Suppressor macrophage treated with lipopolysaccharide for 4 hours (primary cell): ENCODE measurements at places on chromosomes 7 and 10.

DNA sequence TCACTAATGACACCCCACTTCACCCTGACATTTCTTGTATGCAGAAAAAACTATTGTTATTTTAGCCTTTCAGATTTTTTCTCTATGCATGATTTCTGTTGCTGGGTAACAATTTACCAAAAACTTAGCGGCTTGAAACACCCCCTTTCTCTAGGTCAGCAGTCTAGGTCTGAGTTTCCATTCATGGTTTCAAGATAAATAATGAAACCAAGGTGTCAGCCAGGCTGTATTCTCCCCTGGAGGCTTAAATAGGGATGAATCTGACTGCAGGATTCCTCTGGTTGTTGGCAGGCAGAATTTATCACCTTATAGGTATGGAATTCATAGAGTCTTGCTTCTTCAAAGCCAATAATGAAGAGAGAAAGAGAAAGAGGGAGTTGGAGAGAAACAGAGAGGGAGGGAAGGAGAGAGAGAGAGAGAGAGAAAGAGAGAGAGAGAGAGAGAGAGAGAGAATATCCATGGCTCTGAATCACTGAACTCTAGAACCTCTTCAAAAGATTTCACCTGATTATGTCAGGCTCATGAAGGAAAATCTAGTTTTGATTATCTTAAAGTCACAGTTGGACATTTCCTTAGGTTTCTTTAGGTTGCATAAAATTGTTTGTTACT is 1224.6 kb upstream of the LRRTM3 start:
- no peak for DNase-seq

GRCh38 chr7:117809958-117810357 is 63.3 kb downstream of the CTTNBP2 start:
- no peak for DNase-seq

- DNase-seq, result peak; percentile 52
Measured at GRCh38 chr7:98168181-98168903, 42.9 kb upstream of the BHLHA15 start.

DNA sequence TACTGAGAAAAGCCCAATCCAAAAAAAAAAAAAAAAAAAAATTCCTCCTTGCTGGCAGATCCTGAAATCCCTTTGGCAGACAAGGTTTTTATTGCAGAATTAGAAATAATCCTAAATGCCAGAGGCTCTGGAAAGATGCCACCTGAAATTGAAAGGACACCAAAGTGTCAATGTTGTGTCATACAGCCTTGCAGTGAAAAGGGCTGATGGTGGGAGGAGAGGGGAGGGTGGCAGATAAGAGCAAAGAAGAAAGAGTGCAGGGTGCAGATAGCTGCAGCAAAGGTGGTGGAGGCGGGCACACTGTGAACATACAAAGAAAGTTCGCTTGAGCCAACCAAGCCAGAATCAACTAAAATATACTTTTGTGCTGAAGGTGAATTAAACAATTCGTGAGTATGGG is 8.2 kb upstream of the OPTN start:
- no peak for DNase-seq

- no peak for DNase-seq
Measured at GRCh38 chr7:46834921-46835320, 747.0 kb downstream of the TNS3 start.

DNA sequence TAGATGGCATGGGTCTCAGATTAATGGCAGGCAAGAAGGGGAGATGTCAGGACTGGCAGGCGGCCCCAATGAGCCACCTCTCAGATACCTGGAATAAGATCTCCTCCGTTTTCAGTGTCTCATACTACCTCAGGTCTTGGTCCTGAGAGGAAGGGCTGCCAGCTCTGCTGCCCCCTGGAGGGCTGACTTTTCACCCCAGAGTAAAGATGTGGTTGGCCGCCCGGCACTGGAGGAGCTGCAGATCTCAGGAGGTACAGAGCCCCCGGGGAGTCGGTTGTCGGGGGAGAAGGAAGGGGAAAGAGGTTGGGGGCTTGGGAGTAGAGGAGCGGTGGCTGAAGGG is 642 bp upstream of the COL13A1 start:
- DNase-seq, result peak; percentile 49

DNA sequence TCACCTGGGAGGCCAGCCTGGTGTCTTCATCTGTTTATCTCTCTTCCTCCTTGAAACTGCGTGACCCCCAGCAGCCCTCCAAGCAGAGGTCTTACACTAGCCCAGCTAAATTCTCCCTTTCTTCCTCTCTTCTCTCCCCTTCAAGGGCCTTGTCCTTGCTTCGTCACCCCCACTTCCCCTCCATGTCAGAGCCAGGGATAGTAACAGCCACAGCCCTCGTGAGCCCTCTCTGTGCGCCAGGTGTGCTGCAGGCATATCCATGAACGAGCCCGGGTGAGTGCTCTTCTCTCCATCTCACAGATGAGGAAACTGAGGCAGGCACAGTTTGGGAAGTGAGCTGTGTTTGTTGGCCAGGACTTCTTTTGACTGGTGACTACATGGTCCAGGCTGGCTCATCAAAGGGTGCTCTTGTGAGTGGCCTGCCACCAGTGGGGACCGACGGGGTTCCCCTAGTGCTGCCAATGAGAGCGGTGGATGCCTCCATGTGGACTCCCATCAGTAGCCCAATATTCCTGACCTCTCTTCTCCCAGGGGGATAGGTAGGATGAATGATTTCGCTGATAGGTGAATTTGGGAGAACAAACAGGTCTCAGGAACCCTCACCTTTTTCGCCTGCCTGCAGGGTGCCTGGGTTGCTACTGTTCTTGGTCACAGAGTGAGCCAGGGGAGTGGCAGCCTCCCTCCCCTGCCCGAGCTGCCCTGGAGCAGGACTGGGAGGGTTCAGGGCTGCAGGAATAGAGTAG is 38.1 kb downstream of the ADRA2A start:
- no peak for DNase-seq

- DNase-seq, result no peak
Measured at GRCh38 chr10:124267231-124267885, 151.4 kb downstream of the OAT start.

DNA sequence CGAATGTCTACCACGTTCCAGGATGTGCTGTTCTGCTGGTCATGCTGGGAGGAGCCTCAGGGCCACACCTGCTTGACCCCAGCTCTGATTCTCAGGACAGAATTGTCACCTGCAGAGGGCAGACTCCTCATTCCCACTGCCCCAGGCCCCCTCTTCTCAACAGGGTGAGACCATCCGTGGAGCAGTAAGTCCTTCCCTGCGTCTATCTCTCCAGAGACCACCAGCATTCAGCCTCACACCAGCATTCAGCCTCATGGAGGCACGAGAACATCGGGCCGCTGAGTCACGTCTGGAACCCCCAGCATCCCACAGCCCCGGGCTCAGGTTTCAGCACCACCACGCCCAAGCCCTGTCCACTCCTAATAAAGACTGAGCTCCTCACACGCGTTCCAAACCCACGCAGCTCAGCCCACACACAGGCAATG is 273.4 kb downstream of the DIP2C start:
- no peak for DNase-seq

- no peak for DNase-seq
Measured at GRCh38 chr7:141016349-141016748, 1.6 kb upstream of the MRPS33 start.

DNA sequence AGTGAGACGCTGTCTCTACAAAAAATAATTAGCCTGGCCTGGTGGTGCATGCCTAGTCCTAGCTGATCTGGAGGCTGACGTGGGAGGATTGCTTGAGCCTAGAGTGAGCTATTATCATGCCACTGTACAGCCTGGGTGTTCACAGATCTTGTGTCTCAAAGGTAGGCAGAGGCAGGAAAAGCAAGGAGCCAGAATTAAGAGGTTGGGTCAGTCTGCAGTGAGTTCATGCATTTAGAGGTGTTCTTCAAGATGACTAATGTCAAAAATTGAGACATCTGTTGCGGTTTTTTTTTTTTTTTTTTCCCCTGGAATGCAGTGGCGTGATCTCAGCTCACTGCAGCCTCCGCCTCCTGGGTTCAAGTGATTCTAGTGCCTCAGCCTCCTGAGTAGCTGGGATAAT is 5.4 kb downstream of the PPIA start:
- DNase-seq, result no peak

DNA sequence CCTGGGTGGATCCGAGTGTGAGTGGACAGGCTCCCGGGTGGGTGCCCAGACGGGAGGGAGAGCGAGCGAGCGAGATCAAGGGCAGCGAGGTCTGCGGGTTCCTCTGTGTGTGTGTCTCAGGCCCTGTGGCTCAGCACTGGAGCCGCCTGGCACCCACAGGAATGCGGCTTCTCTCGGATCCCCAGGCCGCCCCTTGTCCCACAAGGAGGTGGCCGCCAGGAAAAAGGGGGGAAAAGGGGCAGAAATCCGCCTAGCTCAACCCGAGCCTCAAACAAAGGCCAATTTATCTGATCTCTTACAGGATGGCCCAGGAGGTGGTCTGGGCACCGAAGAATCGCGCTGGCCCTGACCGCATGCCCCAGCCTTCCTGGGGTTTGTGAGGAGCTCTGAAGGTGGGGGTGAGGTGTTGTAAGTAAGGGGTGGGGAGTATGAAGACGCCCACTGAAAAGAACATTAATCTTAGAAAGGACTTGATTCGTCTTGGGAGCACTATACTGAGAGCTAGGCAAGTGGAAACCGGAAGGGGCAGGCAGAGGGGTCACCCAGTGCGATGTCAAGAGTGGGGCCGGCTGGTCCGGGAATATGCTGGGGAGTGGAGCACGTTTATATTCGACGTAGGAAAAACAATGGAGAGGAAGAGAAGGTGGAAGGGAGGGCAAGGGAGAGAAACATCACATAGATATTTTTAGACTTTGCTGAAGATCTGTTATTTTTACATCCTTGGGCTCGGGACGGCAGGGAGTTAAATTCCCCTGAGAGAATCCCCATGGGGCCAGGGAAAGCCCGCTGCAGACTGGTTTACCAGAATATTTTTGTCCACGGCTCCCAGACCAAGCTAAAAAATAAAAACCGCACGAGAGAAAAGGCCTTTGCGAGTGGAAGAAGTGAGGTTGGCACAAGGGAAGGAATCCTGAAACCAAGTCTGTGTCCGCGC is 7.2 kb downstream of the DLX5 start:
- DNase-seq, result no peak

GRCh38 chr10:12097791-12098190 is 29.0 kb downstream of the DHTKD1 start:
- DNase-seq, result no peak

DNA sequence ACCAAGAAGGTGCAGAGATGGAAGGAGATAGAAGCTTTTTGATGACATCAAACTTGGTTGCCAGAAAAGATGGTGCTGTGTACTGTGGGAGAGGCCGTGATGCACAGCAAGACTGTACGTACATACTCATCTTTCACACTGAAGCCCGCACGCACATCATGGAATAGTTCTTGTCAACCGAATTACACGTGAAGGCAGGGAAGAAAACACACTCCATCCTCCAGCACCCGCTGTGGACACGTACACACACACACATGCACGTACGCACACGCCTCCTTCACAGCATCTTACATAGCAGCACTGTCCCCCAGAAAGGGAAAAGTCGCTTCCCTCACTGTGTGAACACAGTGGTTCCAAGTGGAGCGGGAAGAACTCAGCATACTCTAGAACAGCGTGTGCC is 54.5 kb upstream of the DDC start:
- no peak for DNase-seq

DNA sequence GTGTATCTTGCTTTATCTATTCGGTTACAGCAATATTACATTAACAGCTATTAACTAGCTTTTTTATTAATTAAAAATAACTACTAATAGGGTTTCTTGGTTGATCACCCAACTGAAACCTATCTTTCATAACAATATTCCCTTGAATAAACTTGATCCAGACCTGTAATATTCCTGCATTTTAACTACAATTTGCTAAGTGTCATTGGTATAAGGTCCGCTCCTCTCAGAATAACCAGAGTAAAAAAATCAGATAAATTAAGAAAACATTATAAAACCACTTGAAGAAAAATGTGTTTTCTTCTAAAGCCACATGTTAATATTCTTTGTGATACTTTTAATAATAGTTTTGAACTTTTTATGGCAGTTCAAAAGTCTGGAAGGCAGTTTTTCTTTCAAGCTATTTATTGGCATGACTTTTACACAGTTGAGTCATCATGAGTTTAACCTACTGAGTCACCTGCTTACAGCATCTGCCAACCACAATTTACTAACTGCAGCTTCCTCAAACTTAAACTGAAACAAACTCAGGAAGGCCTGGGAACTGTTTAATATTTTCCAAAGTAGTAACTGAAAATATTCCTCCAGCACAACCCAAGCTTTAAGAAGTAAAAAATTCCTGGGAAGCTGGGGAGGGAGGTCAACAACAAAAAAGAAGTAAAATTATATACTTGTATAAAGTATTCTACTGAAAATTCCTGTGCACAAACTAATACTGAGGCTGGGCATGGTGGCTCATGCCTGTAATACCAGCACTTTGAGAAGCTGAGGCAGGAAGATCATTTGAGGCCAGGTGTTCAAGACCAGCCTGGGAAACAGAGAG is 103.2 kb downstream of the NRBF2 start:
- DNase-seq, result peak; percentile 83

GRCh38 chr7:42080841-42081586 is 156.0 kb downstream of the GLI3 start:
- peak; percentile 73 for DNase-seq
